Fibroblast of skin of back (primary cell): ENCODE measurements at places on chromosomes 12 and 14.

DNA sequence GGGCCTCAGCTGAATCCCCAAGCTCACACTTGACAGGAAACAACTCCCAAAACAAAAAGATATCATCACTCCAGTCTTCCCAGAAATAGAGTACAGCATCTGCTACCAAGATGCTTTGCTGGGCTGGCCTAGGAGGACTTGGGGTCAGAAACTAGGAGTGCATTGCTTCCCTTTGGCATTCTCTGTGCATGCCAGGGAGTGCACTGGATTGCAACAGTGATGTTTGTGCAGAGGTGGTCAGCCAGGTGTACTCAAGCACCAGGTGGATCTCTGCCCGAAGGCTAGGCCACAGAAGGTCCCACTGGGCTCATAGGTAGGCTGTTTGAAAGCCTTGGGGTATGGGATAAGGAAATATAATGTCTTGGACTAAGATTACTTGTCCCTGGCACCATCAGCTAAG is 51.1 kb downstream of the RAB35 start:
- DNase-seq: no peak

DNA sequence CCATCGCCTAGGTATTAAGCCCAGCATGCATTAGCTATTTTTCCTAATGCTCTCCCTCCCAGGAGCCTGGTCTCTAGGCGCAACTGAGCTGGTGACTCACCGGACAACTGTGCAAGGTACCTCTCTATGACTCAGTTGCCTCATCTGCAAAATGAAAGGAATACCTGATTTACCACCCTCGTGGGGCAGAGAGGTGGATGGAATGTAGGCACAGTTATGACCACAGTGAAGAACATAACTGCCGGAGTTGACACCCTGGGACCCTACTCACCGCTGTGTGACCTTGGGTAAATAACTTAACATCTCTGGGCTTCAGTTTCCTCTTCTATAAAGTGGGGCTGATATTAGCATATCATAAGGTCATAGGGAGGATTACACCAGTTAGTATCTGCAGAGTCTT is 22.6 kb downstream of the BCL11B start:
- no peak for DNase-seq

- DNase-seq: no peak
Measured at GRCh38 chr12:121495746-121496145, 85.1 kb downstream of the KDM2B start.

DNA sequence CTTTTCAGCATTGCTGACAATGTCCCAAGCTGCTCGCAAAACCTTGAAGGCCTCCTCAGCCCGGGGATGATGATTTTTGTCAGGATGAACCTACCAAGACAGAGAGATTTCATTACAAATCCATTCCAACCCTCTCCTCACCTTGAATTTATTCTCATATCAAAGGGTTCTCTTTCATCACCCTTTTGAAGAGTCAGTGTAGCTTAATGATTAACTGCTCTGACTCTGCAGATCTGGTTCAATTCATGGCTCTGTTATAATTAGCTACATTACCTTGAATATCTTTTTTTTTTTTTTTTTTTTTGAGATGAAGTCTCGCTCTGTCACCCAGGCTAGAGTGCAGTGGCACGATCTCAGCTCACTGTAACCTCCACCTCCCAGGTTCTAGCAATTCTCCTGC is 5.6 kb downstream of the ORMDL2 start:
- no peak for DNase-seq

- no peak for DNase-seq
Measured at GRCh38 chr12:54038871-54039414, 6.1 kb downstream of the HOXC5 start.

- peak; percentile 83 for DNase-seq
Measured at GRCh38 chr12:117047810-117048584, 51.2 kb downstream of the TESC start.

DNA sequence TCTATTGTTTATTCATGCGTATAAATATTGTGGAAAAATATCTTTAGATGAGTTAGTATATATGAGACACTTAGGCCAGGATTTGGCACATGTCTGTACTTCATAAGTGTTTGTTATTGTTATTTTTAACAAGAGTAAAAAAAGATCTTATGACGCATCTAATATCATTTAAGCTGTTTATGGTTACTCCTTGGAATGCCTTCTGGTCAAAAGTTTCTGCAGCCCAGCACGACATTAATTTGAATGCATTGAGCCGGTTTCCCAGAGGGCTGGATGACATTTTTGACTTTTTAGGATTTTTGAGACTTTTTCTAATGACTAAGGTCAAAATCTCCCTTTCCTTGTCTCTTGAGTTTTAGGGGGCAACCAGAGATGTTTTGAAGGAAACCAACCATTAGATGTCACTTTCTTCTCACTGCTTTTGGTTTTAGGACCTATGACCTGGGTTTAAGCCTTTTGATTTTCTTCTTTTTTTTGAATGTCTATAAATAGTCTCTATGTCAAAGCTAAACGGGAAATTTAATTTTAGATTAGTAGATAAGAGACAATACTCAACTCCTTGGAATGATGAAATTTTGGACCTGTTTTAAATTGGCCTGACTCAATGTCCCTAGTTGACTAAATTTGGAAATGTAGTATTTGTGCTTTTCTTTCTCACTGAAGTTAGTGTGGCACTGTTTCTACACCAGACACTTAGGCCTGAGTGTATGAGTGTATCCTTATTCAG is 215.5 kb downstream of the AEBP2 start:
- peak; percentile 85 for DNase-seq

GRCh38 chr14:54697001-54697400 is 130.1 kb downstream of the SAMD4A start:
- DNase-seq: no peak

DNA sequence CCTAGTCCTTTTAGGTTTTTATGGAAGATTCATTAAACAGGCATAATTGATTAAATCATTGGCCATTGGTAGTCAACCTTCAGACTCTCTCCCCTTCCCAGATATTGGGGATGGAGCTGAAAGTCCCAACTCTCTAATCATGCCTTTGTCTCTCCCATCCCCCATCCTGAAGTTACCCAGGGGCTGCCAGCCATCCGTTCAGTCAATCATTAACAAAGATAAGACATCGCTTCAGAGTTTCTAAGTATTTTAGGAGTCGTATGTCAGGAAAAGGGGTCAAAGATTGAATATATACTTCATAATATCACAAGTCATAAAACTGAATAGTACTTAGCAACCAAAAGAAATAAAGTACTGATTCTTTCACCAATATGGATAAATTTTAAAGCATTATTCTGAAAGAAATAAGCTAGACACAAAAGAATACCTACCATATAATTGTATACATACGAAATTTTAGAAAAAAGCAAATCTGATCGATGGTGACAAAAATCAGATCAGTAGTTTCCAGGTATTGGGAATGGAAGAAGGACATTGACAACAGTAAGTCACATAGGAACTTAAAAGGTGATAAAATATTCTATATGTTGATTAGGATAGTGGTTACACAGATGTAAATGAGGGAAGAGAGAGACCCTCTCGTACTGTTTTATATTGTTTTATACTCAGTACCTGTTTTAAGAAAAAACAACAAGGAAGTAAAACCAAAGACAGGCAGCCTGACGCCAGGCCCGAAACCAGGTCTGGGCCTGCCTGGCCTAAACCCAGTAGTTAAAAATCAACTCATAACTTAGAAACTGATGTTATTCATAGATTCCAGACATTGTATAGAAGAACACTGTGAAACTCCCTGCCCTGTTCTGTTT is 414.4 kb downstream of the DAD1 start:
- no peak for DNase-seq

GRCh38 chr12:6112004-6112403 is 12.5 kb downstream of the VWF start:
- DNase-seq: no peak

GRCh38 chr12:53843545-53843944 is 91.8 kb upstream of the CISTR start:
- no peak for DNase-seq

- no peak for DNase-seq
Measured at GRCh38 chr12:109125791-109126190, 9.4 kb downstream of the ACACB start.

DNA sequence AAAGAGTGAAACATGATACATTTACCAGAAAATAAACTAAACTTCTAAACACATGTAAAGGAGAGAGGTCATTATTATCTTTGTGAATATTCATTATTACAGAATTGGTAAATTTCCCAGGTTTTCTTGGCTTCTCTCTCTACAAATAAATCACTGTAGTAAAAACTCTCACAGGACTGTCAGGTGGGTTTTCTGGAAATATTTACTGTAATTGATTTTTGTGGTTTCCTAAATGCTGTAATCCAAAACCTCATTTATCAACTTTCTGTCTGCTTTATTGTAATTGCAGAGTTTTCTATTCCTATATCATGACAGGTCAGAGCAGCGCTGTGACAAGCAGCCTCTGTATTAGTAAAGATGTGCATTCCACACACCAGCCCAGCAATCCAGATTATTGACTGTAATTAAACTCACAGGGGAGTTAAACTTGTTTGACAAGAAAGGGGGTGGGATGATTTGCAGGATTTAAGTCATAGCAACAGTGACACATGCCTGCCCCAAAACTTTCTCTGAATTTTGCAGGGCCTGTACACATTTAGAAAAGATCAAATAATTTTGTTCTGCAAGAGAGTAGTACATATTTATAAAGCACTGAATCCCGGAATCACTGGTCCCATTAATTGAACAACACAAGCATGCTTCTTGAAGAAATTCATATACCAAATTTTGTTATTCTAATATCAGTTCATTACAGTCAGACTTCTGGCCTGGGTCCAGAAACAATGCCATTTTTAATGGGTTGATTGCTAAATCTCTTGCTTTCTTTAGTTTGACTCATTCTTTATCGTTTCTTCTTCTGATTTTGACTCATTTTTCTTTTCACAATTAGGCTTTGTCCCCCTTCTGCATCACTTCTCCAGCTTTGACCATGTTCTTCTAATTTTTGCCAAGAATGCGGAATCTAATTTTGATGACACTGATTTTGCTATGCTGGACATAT is 42.2 kb downstream of the PTPRO start:
- no peak for DNase-seq

GRCh38 chr12:122499991-122500684 is 594 bp downstream of the ZCCHC8 start:
- DNase-seq: peak; percentile 62

- DNase-seq: peak; percentile 30
Measured at GRCh38 chr14:51236314-51236713, 3.7 kb upstream of the TMX1 start.

DNA sequence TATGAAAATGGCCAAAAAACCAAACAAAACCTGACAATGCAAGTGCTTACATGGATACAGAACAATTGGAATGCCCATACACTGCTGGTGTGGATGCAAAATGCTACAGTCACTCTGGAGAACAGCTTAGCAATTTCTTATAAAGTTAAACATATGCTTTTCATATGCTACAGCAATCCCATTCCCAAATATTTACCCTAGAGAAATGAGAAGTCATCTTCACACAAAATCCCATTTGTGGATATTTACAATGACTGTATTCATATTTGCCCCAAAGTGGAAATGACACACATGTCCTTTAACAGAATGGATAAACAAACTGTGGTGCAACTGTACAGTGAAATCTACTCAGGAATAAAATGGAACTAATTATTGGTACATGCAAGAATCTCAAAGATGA is 20.4 kb downstream of the SAV1 start:
- peak; percentile 8 for DNase-seq

DNA sequence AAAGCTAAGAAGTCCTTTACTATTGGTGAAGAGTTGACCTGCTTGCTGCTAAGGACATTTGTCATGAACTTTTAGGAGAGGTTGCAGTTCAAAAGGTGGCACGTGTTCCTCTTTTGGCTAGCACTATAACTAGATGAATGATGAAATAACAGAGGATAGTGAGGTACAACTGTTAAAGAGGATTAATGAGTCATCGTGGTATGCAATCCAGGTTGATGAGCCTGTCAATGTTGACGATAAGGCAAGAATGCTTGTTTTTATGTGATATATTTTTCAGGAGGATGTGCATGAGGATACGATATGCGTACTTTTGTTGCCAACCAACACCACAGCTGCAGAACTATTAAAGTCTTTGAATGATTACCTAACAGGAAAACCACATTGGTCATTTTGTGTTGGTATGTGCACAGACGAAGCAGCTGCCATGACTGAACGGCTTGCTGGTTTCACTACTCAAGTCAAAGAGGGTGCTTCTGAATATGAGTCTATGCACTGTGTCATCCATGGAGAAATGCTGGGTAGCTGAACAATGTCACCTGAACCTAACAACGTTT is 10.6 kb downstream of the CEP128 start:
- peak; percentile 63 for DNase-seq

DNA sequence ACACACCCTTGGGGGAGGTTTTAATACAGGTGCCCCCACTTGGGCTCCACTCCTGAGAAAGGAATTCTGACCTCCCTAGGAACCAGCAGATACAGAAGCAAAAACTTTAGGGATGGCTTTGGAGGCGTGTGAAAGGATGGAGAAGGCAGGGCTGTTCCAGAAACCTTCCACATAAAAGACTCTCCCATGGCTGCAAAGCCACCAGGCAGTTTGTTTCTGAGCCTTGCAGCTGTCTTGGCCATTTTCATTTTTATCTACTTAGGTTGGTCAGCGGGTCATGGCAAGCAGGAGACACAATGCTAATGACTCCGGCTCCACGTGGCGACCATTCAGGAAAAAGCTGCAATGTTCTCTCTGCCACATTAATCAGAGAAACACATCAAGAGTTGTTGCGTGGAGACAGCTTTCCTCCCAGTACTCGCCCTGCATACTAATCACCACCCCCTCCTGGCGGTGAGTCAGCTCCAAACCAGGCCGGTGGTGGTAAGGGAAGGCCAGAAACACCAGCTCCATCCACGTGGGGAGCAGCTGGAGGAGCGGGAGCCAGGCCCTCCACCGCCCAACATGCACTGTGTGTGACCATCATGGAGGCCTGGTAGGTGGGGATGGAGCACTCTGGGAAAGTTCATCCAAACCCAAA is 30.9 kb upstream of the IRF2BPL start:
- DNase-seq: peak; percentile 86

- DNase-seq: no peak
Measured at GRCh38 chr12:77064896-77065360, 441 bp downstream of the E2F7 start.

GRCh38 chr12:77630344-77630743 is 200.3 kb upstream of the NAV3 start:
- DNase-seq: no peak

GRCh38 chr12:113815031-113815430 is 151.1 kb downstream of the RBM19 start:
- no peak for DNase-seq

DNA sequence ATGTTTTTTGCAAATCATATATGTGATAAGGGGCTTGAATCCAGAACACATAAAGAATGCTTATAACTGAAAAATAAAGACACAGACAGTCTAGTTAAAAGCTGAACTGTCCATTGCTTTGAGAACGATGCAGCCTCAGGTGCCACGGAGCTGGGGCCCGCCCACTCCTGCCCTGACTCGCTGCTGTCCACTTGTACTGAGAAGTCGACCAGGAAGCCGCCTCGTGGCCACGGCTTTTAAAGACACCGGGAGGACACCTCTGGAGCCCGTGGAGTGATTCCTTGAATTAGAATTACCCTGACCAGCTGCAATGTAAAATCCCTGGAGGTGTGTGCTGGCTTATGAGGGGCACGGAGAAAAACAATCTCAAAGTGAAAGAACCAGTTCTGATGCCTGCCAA is 23.9 kb upstream of the TEX22 start:
- DNase-seq: no peak
